Foreskin keratinocyte (primary cell): ENCODE measurements at places on chromosomes 6 and 20. TPM values are rescaled to one million over a fixed set of nuclear protein-coding genes. Genes with fewer than 3 reads are reported as not detected.

IL17A gene
- polyA plus RNA-seq, result not detected in 2 replicates

MYLK2 gene
- 0.12 and 0.21 TPM in 2 replicates for polyA plus RNA-seq

ADGB gene
- not detected in 2 replicates for polyA plus RNA-seq

ANGPT4 gene
- polyA plus RNA-seq, result not detected in 2 replicates

TRDN gene
- polyA plus RNA-seq, result not detected in 2 replicates

DNA sequence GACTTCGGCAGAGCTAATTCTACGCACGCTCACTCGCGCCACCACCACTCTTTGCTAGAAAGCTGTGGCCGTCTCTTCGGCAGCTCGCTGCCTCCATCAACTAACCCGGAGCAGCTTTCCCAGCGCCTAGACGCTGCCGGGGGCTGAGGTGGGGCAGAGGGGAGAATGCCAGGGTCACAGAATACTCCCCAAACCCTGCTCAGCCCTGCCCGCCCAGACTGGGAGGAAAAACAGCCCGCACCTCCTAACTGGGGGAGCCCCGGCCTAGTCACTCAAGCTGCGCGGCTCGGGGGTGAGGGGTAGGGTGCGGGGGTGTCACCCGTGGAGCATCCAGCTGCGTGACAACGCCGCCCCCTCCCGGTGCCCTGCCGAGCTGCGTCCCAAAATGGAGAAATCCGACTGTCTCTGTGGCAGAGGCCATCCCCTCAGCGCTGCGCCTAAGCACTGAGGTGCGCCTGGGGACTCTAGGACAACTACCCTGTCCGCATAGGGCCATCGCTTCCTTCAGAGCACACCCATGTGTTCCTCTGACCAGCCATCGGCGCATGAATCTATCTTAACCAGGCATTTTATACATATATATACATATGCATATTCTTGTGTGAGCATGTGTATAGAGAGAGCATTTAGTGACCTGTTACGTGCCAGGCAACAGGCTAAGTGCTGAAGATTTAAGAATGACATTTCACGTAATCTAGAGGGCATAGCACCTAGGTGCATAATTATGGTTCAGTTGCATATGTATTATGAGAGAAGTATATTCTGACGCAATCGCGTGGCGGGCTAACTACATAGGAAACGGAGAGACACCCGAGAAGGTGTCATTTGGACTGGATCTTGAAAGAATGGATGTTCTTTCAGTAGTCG lies 1.5 kb upstream of the TENT5A start:
- DNase-seq, result peak; percentile 68

DNA sequence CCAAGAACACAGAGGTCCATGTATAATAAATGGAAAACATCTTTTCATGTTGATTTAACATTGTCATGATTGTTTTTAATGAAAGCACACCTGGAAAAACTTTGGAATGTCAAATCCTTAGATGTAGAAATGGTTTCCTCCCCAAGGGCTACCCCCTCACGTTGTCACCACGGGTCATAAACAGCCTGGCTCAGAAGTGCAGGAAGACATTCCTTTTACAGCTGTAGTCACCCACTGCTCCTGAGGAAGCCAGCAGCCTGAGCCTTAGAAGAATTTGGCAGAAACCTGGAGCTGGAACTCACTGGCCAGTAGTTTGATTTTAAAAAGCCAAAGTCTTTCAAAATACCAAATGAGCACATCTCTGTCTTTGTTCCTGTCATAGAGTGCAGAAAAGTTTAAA lies 23.7 kb downstream of the ADGRF5 start:
- no peak for DNase-seq

GRCh38 chr6:24788031-24788665 lies 10.6 kb downstream of the ARMH2 start:
- no peak for DNase-seq
